ENCODE measurements at places on chromosomes 7 and 10. TPM values are rescaled to one million over a fixed set of nuclear protein-coding genes. Genes with fewer than 3 reads are reported as not detected.

GRCh38 chr7:139953229-139953628 is 109.5 kb downstream of the PARP12 start:
- H3K27ac ChIP-seq, result no peak overlapping the region
- no peak overlapping the region for H3K4me3 ChIP-seq
- no peaks in the 10 kb centered on the region for H3K27me3 ChIP-seq
- H3K4me1 ChIP-seq, result no peaks in the 10 kb centered on the region
- no peak for DNase-seq

- no peaks in the 10 kb centered on the region for H3K27me3 ChIP-seq
- no peaks in the 10 kb centered on the region for H3K36me3 ChIP-seq
- no peak overlapping the region for H3K4me3 ChIP-seq
- DNase-seq, result no peak
Measured at GRCh38 chr7:141466151-141466904, 84.9 kb upstream of the AGK start.

DNA sequence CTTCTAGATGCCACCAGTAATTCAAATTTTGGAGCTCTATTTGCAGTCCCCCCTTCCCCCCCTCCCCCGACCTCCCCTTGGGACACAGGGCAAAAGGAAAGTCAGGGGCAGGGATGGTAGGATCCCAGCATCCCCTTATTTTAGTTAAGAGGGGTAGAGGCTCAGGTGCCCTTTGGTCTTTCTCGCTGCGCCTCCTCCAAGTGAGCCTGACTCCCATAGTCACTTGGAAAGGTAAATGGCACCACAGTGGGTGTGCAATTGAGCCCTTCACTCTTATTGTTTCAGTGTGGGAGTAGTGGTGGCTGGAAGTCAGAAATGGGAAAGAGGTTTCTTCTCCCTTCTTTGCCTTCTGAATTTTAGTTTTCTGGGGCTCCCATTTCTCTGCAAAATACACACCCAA is 8.2 kb upstream of the FEZF1 start:
- no peak overlapping the region for H3K27ac ChIP-seq
- H3K27me3 ChIP-seq, result peaks cover 49% of the 10 kb centered on the region
- no peak overlapping the region for H3K4me3 ChIP-seq
- no peak for DNase-seq

DNA sequence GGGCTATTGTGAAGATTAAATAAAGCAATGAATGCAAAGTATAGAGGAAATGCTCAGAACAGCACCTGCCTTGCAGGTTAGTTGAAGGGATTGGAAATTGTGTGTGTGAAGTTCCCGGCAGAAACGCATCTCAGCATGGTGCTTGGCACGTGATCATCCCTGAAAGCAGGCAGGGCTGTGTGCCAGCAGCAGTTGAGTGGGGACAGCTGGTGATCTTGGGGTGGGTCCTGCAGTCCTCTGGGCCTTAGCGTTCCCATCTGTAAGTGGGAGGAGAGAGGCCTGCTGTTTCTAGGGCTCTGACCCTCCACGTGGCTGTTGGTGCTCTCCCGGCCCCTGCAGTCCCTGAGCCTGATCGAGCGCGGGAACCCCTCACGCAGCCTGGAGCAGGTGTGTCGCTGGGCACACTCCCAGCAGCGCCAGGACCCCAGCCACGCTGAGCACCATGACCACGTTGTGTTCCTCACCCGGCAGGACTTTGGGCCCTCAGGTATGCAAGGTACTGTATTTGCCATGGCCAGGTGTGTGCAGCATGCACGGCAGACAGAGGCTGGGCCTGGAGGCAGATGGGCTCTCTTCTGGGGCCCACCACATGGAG is 55.3 kb downstream of the TBATA start:
- H3K4me3 ChIP-seq, result no peak overlapping the region
- H3K4me1 ChIP-seq, result peaks cover 3% of the 10 kb centered on the region
- no peaks in the 10 kb centered on the region for H3K36me3 ChIP-seq
- H3K27me3 ChIP-seq, result no peaks in the 10 kb centered on the region

DNA sequence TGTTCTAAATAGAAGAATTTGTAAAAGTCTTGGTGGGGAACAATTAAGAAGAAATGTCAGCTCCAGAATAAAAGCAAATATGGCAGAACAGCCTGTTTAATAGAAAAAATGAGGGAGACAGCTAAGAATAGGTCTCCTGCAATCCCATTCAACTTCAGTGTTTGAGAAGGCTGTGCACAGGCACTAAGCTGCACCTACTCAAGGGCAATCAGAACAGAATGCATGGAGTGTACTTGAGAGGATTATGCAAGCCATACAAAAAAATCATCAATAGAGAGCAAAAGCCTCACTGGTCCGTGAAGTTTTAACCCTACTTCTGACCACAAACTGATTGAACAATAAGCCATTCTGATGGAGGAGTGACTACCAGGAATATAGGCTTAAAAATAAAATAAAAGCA is 690.7 kb upstream of the PCDH15 start:
- H3K27me3 ChIP-seq, result no peaks in the 10 kb centered on the region
- H3K4me1 ChIP-seq, result no peaks in the 10 kb centered on the region
- H3K27ac ChIP-seq, result no peak overlapping the region
- DNase-seq, result no peak
- H3K4me3 ChIP-seq, result no peak overlapping the region
- H3K36me3 ChIP-seq, result no peaks in the 10 kb centered on the region

GRCh38 chr10:21047096-21047495 is 150.0 kb upstream of the NEBL start:
- H3K4me3 ChIP-seq, result no peak overlapping the region
- no peaks in the 10 kb centered on the region for H3K4me1 ChIP-seq
- no peaks in the 10 kb centered on the region for H3K27me3 ChIP-seq
- DNase-seq, result no peak
- no peak overlapping the region for H3K27ac ChIP-seq
- no peaks in the 10 kb centered on the region for H3K36me3 ChIP-seq

GRCh38 chr10:117298219-117298618 is 57.3 kb downstream of the SLC18A2 start:
- DNase-seq, result no peak
- no peaks in the 10 kb centered on the region for H3K36me3 ChIP-seq
- H3K27me3 ChIP-seq, result no peaks in the 10 kb centered on the region
- H3K4me3 ChIP-seq, result no peak overlapping the region

GRCh38 chr10:18157881-18158280 is 17.7 kb downstream of the CACNB2 start:
- no peaks in the 10 kb centered on the region for H3K27me3 ChIP-seq
- no peak overlapping the region for H3K4me3 ChIP-seq
- no peaks in the 10 kb centered on the region for H3K4me1 ChIP-seq

DNA sequence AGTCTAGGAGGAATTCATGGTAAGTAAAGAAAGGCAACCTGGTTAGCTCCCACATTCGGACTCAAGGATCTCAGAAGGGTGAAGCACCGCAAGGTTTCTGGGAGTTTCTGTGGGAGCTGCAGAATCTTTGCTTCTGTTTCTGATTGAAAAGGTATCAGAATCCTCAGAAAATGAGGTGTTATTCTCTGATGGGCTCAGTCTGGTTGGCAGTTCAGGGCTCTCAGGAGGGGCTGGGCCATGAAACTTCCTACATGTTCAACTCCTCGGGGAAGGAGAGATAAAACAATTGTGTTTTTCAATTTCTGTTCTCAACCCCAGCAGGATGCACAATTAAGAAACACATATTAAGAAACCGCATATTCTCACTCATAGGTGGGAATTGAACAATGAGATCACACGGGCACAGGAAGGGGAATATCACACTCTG is 9.1 kb downstream of the OR2A7 start:
- no peaks in the 10 kb centered on the region for H3K4me1 ChIP-seq
- H3K27ac ChIP-seq, result no peak overlapping the region
- peak; percentile 2 for DNase-seq
- H3K4me3 ChIP-seq, result no peak overlapping the region
- H3K27me3 ChIP-seq, result no peaks in the 10 kb centered on the region
- H3K36me3 ChIP-seq, result no peaks in the 10 kb centered on the region

DNA sequence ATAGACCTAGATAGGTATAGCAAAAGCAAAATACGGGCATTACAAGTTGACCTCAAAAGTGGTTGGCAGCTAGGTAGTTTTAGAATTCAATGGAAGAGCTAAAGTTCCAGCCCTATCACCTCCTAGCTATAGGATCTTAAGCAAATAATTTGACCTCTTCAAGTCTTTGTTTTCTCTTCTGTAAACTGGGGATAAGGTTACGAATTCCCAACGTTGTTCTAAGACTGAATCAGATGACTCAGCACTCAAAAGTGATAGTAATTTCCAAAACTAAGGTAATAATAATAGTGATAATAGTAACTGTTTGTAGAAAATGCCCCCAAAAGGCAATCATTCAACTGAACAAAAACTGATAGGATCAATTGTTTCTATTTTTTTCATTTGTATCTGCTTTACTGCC is 445.2 kb downstream of the KCNMA1 start:
- H3K36me3 ChIP-seq, result no peaks in the 10 kb centered on the region
- no peak for DNase-seq
- no peaks in the 10 kb centered on the region for H3K4me1 ChIP-seq
- H3K27me3 ChIP-seq, result no peaks in the 10 kb centered on the region
- H3K27ac ChIP-seq, result no peak overlapping the region

DNA sequence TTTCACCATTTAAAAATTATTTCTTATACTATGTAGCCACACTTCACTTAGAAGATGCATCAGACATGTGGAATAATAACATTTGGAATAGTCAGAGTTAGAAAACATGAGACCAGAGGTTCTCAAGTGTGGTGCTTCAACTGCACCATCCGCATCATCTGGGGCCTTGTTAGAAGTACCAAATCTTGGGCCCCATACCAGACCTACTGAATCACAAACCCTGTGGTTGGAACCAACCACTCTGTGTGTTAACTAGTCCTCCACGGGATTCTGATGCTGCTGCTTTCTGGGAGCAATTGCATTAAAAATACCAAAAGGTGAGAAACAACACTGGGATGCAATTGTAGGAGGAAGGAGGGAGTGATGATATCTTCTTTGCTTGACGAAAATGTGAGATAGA is 125.2 kb downstream of the GNAT3 start:
- no peak overlapping the region for H3K27ac ChIP-seq
- DNase-seq, result no peak
- H3K36me3 ChIP-seq, result no peaks in the 10 kb centered on the region
- no peaks in the 10 kb centered on the region for H3K27me3 ChIP-seq

DNA sequence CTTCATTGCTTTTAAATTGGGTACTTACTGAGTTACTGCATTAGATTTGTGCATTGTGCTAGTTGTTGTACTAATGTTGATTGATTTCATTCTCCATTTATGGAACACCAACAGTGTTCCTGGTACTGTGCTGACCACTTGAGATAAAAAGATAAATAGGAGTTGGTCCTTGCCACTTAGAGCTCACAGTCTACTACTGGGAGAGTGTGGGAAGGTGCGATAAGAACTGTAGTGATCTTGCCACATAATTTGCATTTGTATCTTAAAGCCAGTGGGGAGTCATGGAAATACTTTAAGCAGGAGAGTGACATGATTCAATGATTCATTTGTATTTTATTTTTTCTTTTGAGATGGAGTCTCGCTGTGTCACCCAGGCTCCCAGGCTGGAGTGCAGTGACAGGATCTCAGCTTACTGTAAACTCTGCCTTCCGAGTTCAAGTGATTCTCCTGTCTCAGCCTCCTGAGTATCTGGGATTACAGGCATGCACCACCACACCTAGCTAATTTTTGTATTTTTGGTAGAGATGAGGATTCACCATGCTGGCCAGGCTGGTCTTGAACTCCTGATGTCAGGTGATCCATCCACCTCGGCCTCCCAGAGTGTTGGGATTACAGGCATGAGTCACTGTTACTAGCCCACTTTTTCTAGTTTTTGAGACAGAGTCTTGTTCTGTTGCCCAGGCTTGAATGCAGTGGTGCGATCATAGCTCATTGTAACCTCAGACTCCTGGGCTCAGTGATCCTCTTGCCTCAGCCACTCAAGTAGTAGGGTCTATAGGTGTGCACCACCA is 51.2 kb upstream of the TMEM248 start:
- no peaks in the 10 kb centered on the region for H3K4me1 ChIP-seq
- no peak for DNase-seq
- no peaks in the 10 kb centered on the region for H3K27me3 ChIP-seq
- H3K36me3 ChIP-seq, result peaks cover 2% of the 10 kb centered on the region
- H3K27ac ChIP-seq, result no peak overlapping the region

- H3K36me3 ChIP-seq, result no peaks in the 10 kb centered on the region
- no peaks in the 10 kb centered on the region for H3K27me3 ChIP-seq
- DNase-seq, result no peak
- H3K27ac ChIP-seq, result no peak overlapping the region
Measured at GRCh38 chr10:30170814-30171213, 111.4 kb upstream of the JCAD start.

DNA sequence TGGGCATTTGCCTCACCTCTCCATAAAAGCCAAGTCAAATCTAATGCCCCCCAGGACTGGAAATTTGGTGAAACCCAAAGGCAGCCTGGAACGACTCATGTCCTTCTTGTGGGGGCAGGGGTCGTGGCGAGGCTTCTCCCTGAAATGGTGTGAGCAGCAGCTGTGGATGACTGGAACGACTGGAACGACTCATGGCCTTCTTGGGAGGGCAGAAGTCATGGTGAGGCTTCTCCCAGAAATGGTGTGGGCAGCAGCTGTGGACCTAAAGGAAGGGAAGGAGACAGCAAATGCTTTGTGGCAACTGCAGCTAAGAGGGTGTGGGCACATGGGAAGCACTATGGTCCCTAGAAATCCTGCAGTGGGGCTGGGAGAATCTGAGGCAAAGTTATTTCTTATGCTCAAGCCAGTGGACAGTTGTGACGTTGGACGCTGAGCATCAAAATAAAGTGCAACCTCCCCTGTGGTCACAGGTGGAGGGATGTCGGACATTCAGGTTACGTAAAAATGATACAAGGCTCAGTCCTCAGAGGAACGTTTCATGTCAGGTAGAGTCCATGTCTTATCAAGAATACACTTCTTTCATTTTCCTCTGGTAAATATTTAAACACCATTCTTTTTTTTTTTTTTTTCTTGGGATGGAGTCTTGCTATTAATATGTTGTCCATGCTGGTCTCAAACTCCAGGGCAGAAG is 107.0 kb upstream of the KIF5B start:
- H3K4me1 ChIP-seq, result no peaks in the 10 kb centered on the region
- no peak for DNase-seq
- no peaks in the 10 kb centered on the region for H3K36me3 ChIP-seq
- H3K27ac ChIP-seq, result no peak overlapping the region
- no peaks in the 10 kb centered on the region for H3K27me3 ChIP-seq
- no peak overlapping the region for H3K4me3 ChIP-seq

DNA sequence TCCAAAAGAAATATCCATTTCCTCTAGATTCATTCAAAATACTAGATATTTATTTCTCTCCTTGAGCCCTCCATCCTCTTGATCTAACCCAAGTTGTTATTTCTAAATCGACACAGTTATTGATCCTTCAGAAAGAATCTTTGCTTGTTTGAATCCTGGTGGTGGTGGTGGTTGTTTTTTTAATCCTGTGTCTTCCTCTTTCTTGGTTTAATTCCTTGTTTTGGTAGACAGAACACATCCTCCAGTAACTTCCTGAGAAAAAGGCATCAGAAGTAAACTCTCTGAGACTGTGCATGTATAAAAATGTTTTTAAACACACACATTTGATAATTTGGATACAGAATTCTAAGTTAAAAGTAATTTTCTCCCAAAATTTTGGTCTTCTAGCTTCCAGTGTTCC is 49.9 kb downstream of the SIRT1 start:
- H3K4me1 ChIP-seq, result no peaks in the 10 kb centered on the region
- no peak overlapping the region for H3K27ac ChIP-seq
- no peak overlapping the region for H3K4me3 ChIP-seq
- H3K27me3 ChIP-seq, result no peaks in the 10 kb centered on the region
- peaks cover 66% of the 10 kb centered on the region for H3K36me3 ChIP-seq
- DNase-seq, result no peak

The SHLD2 gene
- total RNA-seq, result 34.1 TPM

The OGDHL gene
- not detected for total RNA-seq

The OR13A1 gene
- total RNA-seq, result not detected
